WERI-Rb-1 (cell line): ENCODE measurements at places on chromosomes 2 and 18.

DNA sequence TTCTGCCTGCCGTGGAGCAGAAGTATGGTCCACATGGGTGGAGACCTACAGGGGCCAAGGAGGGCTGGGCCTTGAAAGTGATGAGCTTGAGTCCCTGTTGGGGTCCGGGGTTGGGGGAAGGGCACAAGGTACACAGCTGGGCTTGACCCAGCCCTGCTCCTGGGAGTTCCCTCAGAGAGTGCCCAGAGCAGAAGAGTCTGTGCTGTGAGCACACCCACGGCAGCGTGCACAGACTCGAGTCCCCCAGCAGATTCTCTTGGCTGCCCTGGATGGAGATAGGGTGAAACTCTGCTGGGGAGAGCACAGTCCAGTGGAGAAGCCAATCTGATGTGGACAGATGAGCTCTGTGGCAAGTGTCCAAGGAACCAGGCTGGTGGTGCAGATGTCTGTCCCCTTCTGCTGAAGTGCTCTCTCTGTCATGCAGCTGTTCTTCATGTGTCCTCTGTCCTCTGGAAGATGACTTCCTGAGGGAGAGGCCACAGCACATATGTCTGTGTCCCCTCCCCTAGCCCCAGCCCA is 27.5 kb downstream of the INPP4A start:
- no peak for DNase-seq

DNA sequence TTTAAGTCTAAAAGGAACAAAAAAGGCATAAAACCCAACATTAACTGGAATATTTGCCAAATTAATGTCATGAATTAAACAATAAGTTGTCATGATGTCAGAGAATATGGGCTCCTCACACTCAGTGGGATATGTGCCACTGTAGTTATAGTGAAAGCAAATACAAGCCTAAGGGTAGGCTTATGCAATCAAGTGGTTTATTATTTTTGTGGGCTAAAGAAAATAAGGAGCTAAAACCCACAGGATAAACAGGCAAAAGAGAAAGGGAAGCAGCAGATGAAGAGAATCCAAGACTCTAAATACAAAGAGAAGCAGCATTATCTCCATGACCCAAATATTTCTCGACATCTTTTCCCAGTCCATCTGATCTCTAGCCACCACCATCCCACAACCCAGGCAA is 17.5 kb downstream of the YWHAQ start:
- no peak for DNase-seq

DNA sequence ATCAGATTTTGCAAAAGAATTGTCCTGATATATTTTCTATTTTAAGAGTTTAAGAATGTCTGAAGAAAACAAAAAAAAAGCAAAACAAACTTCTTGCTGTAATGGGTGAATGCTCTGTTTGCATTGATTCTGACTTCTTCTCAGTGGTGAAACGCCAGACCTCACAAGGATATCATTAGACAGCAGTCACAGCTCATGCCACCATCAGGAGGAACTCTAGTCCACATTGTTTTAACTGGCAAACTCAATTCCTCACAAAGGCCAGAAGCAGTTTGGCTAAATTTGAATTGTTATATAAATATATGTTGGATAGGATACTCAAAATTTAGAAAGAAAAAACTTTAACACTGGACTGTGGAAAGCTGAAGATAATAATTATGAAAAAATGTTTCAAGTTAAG is 89.4 kb downstream of the DOK6 start:
- DNase-seq = no peak

- DNase-seq = no peak
Observed at GRCh38 chr18:3875376-3875775, 425.4 kb downstream of the TGIF1 start.

DNA sequence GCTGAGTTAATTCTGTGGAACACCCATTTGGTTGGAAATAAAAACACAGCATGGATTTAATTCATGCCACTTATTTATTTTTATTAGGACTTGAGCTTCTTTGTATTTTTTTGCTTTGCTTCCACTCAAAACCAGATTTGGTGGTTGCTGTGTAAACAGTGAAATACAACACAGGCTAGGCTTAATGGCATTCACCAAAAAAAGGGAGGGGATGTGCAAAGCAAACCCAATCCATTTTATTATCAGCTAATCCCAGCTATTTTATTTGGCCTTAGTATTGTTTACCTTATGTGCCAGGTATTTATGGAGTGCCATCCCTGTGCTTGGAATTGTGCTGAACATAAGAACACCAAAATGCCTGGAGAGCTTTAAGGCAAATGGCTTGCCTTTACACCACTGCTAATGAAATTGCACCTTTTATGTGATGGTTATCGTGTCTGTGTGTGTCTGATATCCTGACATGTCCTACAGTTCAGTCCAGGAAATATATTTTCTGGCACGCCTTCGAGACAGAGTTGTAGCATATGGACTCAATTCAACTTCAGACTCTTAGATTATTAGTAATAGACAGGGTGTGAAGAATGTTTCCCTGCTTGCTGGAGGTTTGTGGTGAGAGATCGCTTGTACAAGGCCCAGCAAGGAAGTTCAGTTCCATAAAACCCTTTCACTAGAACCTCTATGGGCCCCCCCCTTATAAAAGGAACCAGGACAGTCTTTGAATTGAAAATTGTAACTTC is 99.6 kb downstream of the PRPF40A start:
- no peak for DNase-seq

GRCh38 chr2:100753881-100754280 is 66.1 kb upstream of the NPAS2 start:
- DNase-seq = no peak

GRCh38 chr2:212357606-212358005 is 181.0 kb downstream of the ERBB4 start:
- DNase-seq = no peak

DNA sequence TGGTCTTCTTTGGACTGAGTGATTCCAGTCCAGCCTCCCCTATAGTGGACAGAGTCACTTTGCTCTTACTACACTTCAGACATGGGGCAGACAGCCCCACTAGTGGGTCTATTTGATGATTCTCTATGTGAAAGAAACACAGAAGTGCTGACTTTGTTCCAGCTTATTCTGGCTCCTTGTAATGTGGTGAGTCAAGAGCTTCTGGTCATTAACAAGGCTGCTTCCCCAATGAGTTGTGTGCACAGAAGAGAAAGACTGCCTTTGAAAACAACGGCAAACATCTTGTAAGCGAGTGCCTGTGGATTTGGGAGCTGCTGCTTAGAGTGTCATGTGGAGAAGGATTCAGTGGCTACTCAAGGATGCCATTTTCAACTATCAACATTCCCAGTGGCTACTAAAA is 39.1 kb downstream of the RMC1 start:
- DNase-seq = no peak

- no peak for DNase-seq
Observed at GRCh38 chr2:135985826-135986393, 484 bp upstream of the DARS1 start.

- DNase-seq = no peak
Observed at GRCh38 chr2:21032338-21033236, 11.3 kb downstream of the APOB start.
